SJSA1 (cell line): ENCODE measurements at places on chromosomes 5 and 9. TPM values are rescaled to one million over a fixed set of nuclear protein-coding genes. Genes with fewer than 3 reads are reported as not detected.

DNA sequence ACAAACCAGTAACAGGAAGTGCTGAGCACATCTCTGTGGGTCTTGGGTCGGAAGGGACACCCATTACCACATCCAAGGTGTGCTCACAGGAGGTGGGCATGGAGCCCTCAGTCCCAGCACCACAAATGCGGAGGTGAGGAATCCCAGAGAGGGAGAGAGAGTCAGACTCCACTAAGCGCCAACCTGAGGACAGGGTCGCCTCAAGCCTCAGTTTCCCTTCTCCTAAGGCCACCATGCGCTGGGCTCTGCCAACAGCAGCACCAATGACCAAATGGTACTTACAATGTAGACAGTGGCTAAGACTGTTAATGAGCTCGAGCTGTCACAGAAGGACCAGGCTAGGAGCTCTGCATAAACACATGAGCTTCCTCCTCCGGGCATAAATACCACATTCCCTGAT is 43.1 kb downstream of the BICD2 start:
- no peak for DNase-seq

- no peak for DNase-seq
Measured at GRCh38 chr5:127652952-127653611, 4.2 kb downstream of the CTXN3 start.

DNA sequence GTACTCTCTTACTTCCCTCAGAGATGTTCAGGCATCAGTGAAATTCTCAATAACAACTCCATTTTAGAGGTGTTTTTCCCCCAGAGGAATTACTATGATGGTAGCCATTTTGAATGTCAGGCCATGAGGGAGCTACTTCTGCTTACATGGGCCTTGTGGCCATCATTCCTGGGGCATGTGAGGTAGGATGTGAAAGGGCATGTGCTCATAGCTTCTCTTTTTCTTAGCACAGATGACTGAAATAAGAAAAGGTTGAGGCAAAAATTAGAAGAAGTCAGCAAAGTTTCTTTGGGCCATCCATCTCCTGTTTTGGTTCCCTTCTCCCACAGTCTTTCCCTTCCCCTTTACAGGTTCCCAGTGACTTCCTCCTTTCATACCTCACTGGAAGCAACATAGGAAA is 68.8 kb downstream of the FEM1C start:
- no peak for DNase-seq

DNA sequence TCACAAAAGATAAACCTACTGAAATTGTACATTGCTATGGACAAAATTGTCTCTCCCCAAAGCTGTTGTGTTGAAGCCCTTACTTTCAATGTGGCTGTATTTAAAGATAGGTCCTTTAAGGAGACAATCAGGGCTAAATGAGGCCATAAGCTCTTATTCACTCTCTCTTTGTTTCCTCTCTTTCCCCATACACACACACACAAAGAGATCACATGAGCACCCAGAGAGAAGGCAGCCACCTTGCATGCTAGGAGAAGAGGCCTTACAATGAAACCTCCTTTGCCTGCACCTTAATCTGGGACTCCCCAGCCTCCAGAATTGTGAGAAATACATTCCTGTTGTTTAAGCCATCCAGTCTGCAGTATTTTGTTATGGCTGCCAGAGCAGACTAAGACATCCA is 1295.6 kb upstream of the CDH6 start:
- DNase-seq = no peak

Gene RANBP3L
- total RNA-seq = not detected in 2 replicates

Gene KLHL3
- 0.05 TPM in 1 of 2 replicates, not detected in the other for total RNA-seq

Gene CYSRT1
- total RNA-seq = 0.24 TPM in 1 of 2 replicates, not detected in the other
